ENCODE measurements at places on chromosomes 5 and 9.

DNA sequence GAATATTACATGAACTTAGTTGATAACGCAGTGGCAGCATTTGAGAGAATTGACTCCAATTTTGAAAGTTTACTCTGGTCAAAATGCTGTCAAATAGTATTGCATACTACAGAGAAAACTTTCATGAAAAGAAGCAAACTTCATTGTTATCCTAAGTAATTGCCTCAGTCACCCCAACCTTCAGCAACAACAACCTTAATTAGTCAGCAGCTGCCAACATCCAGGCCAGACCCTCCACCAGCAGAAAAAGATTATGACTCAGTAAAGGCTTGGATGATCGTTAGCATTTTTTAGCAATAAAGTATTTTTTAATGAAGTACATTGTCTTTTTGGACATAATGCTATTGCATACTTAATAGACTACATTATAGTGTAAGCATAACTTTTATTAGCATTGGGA is 40.8 kb upstream of the SPDL1 start:
- no peak for DNase-seq

DNA sequence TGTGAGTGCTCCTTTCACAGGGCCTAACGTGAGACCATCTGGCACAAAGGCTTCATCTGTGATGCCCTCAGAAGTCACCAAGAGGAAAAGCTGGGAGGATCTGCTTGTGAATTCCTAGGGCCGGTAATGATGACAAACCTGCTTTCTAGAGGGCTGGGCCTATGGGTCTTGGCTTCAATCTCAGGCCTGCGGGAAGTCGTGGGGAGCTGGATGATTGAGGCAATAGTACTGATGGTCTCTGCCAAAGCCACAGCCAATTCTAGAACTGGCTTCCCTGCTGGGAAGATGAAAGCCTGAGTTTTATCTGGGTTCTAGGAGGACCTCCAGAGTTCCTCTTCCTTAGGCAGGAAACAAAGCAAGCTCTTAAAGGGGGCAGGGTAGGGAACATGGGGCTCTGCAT is 102.7 kb downstream of the TMEM215 start:
- DNase-seq, result no peak

DNA sequence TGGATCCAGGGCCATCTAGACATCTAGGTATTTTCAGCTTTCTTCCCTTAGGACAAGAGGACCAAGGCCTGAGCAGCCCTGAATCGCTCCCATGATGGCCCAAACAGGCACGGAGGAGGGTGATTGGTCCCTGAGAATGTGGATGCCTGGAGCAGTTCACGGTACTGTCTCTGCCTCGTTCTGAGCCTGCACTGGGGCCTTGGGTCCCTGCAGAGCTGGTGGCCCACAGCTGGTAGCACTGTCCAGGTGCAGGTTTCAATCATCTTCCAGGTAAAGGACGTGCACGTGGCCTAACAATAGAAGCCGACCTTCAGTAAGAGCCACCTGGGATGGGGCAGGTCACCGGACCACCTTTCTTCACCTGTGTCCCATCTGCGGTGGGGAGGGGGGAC is 19.4 kb upstream of the FCN1 start:
- no peak for DNase-seq

- no peak for DNase-seq
Measured at GRCh38 chr5:119287547-119288111, 68.2 kb upstream of the TNFAIP8 start.

DNA sequence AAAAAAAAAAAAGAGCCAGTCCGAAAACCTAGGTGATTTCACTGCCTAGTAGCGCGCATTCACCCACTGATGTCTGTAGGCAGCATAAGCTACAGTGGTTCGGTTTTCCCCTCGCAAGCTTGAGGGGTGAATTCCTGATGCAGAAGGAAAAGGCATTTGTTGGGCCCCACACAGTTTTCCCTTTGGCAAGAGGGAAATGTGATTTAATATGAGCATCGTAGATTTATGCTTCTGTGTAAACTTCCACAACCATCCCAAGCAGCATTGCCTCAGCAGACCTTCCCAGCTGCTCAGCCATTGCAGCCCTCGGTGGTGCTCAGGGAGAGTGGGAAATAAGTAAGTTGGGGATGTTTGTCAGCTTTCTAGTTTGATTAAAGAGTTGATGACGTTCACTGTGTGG is 231.5 kb upstream of the PPP1R2B start:
- DNase-seq, result no peak

- no peak for DNase-seq
Measured at GRCh38 chr9:86262492-86262891, 3.0 kb upstream of the C9orf153 start.

All from iPS-NIHi11 (cell line).